CD8-positive, alpha-beta memory T cell (primary cell): ENCODE measurements at places on chromosomes 6 and 20. TPM values are rescaled to one million over a fixed set of nuclear protein-coding genes. Genes with fewer than 3 reads are reported as not detected.

- H3K4me1 ChIP-seq: no peaks in the 10 kb centered on the region
- DNase-seq: no peak
- no peaks in the 10 kb centered on the region for H3K27me3 ChIP-seq
- no peaks in the 10 kb centered on the region for H3K36me3 ChIP-seq
These were observed 28.9 kb downstream of the SMOC2 start for GRCh38 chr6:168469926-168470325.

DNA sequence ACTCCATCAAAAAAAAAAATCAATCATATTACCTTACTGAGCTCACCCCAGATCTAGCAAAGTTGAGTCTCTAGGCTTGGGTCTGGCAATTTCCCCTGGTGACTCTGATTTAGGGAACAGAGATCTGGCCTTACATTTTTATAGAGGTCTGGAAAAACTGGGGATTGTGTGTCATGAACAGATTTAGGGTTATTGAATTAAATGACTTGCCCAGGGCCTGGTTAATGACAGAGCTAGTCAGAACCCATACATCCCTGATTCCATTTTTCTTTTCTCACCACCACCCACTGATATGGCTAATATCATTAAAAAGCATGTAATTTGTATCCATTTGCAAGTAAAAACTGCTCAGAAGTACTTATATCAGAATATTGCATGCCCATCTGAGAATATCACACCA is 163.4 kb upstream of the OGFRL1 start:
- peaks cover 4% of the 10 kb centered on the region for H3K27me3 ChIP-seq
- H3K27ac ChIP-seq: no peak overlapping the region
- no peaks in the 10 kb centered on the region for H3K36me3 ChIP-seq
- DNase-seq: no peak

DNA sequence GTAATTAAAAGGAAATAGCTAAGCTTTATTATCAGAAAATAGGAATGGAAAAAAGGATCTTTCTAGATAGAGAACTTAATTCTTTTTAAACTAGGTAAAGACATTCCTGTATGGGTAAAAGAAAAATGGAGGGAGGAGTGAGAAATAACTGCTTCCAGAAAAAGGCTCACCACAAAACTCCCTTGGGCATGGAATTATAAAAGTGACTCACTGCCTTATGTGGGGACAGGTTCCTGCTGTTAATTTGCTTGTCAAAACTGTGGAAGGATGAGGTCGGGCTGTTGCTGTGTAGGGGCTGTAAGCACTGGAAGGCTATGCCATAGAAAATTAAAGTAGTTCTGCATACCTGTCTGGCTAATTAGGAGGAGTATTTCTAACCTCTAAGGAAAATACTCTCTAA is 158.7 kb downstream of the UBE3D start:
- no peaks in the 10 kb centered on the region for H3K4me1 ChIP-seq
- H3K27ac ChIP-seq: no peak overlapping the region
- no peaks in the 10 kb centered on the region for H3K36me3 ChIP-seq
- DNase-seq: no peak

GRCh38 chr6:148166339-148166968 is 176.2 kb upstream of the SASH1 start:
- DNase-seq: no peak
- H3K4me3 ChIP-seq: no peak overlapping the region
- no peak overlapping the region for H3K27ac ChIP-seq
- no peaks in the 10 kb centered on the region for H3K4me1 ChIP-seq
- H3K36me3 ChIP-seq: no peaks in the 10 kb centered on the region
- no peaks in the 10 kb centered on the region for H3K27me3 ChIP-seq

Gene CFAP61
- total RNA-seq: not detected

Gene SPINT3
- not detected for total RNA-seq

DNA sequence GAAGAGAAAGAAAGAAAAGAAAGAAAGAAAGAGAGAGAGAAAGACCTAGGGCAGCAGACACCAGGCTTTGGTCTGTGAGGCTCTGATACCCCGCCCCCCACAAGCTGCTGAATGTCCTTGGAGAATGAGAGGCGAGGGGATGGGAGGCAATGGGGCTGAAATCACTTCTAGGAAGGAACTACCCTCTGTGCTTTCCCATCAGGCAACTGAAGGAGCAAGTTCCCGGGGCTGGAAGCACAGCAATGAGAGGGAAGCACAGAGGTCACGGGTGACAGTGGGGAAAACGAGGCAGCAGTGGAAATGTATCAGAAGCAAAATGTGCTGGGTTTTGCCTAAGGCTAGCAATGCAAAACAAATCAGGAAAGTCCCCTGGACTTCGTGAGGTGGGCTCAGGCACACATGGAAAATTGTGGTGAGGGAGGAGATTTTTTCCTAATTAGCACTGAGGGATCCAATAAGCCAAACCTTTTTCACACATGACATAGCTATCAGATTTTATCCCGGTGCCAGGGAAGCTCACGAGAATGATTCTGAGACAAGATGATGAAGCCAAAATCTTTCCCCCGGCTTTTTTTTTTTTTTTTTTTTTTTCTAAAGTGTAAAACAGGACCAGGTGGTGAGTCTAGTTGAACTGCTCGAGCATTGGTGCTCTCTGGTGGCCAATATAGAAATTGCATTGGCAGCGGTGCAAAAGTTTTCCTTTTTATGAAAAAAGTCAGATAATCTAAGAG is 16.8 kb upstream of the ARFGEF2 start:
- H3K27ac ChIP-seq: no peak overlapping the region
- H3K36me3 ChIP-seq: no peaks in the 10 kb centered on the region
- H3K4me3 ChIP-seq: no peak overlapping the region
- peak; percentile 76 for DNase-seq
- no peaks in the 10 kb centered on the region for H3K4me1 ChIP-seq
- no peaks in the 10 kb centered on the region for H3K27me3 ChIP-seq

Gene SPEF1
- total RNA-seq: 0.13 TPM

DNA sequence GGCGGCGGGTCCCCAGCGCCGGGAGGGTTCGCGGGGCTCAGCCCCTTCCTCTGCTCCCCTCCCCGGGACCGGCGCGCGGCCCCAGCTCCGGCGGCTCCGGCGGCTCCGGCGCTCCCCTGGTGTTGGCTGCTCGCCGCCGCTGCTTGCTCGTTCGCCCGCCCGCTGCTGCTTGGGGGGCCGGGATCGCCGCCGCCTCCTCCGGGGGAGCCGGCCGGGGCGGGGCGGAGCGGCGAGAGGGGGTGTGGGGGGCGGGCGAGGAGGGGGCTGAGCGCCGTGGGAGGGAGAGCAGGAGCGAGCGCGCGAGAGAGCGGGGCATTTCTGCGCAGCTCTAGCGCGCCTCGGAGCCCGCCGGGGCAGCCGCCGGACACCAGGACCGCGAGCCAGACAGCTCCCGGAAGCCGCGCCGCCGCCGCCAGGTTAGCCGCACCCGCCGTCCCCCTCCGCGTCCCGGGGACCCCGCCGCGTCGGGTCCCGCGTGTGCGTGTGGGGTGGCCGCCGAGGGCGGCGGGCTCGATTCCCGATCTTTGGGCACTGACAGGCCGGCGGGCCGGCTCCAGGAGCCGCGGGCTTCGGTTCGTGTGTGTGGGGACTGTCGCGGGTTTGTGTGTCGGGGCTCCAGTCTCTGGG is 62.0 kb upstream of the EPB41L1 start:
- peaks cover 14% of the 10 kb centered on the region for H3K4me1 ChIP-seq
- H3K4me3 ChIP-seq: peak overlapping the region; percentile 69
- H3K27me3 ChIP-seq: peaks cover 14% of the 10 kb centered on the region

- no peak overlapping the region for H3K4me3 ChIP-seq
- peaks cover 3% of the 10 kb centered on the region for H3K36me3 ChIP-seq
- DNase-seq: no peak
- no peaks in the 10 kb centered on the region for H3K27me3 ChIP-seq
These were observed 15.7 kb downstream of the TMEM242 start for GRCh38 chr6:157307661-157308060.

Gene SLC4A11
- total RNA-seq: 3.1 TPM

DNA sequence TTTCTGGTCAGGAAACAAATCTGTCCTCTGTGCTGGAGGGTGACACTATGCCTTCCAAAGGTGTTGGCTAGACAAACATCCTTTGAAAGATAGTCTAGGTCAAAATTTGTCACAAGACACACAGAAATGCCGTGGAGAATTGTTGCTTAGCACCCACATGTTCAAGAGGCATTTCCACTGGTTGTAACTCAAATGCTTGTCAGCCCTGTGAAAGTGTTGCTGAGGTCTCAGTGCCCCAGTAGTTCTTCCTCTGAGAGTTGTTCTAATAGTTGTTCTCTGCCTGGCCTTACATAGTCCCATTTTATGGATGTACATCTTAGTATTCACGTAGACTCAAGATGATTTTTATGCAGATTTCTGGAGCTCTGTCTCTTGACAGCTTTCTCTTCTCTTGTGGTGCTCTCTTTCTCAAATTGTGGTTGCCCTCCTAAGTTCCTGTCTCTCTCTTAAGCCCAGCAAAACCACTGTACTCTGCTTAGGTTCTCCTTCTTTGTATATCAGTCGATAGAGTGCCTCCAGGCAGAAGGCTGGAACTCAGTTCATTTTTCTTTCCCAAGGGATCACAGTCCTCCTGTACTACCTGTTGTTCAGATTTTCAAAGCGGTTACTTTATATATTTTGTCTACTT is 39.5 kb upstream of the REV3L start:
- no peaks in the 10 kb centered on the region for H3K36me3 ChIP-seq
- no peaks in the 10 kb centered on the region for H3K27me3 ChIP-seq
- H3K4me3 ChIP-seq: no peak overlapping the region
- H3K4me1 ChIP-seq: peaks cover 10% of the 10 kb centered on the region

DNA sequence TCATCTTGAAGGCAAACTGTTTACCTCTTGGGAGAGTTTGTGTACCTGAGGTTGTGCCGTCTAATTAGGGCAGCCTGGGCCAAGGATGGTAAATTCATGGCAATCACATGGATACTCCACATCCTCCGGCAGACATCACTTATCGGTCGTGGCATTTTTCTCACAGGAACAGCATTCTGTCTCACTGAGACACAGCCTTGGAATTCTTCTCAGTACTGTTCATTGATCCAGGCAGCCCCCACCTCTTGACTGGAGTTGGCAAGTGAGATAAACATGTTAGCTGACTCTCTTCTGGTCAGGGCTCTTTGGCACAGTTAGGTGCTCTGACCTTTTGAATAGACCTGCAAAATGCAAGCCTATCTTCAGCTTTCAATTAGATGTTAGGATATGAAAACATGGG is 511.4 kb upstream of the FLRT3 start:
- no peak overlapping the region for H3K4me3 ChIP-seq
- no peaks in the 10 kb centered on the region for H3K27me3 ChIP-seq
- H3K4me1 ChIP-seq: no peaks in the 10 kb centered on the region
- H3K36me3 ChIP-seq: no peaks in the 10 kb centered on the region

Gene CGA
- total RNA-seq: not detected
